Stimulated activated CD8-positive, alpha-beta memory T cell treated with anti-CD3 and anti-CD28 coated beads, Interleukin-7, amount 100 ng/mL, for 48 hours (primary cell): ENCODE measurements at places on chromosomes 11 and 22.

GRCh38 chr22:37088108-37088605, 21.4 kb downstream of the TMPRSS6 start:
- no peak for DNase-seq

GRCh38 chr11:24587635-24588034, 90.8 kb downstream of the LUZP2 start:
- DNase-seq: no peak

DNA sequence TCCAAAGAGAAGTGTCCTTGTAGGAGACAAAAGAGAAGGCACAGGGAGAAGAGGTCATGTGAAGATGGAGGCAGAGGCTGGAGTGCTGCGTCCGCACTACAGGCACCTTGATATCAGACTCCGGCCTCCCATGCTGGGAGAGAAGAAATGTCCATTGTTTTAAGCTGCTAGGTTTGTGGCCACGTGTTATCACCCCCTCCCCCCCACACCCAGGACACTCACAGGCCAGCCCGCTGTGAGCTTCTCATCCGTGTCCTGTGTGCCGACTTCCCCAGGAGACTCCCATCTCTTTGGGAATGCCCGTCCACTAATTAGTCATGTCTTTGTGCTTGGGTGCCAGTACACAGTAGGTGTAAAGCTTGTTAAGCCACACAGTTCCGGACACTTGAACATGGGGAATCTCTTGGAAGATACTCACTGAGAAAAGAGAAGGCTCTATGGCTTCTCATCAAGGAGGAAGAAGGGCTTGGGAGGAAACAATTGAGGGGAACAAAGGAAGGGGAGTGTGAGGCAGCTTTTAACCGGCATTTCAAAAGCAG, 1234.7 kb downstream of the TBC1D22A start:
- DNase-seq: no peak

DNA sequence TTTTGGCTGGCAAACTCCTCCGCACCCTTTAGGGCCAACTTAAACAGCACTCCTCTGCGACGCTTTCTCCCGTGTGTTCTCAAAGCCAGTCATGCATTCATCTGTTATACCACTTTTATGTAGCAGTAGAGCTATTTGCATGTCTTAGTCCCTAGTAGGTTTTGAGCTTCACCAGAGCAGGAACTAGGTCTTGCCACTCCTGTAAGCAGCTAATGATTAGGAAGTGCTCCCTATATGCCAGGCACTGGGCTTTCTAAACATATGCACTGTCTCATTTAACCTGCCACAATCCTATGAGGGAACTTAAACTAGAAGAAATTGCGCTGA, 180.8 kb downstream of the DBX1 start:
- DNase-seq: no peak

GRCh38 chr22:47250995-47251765, 488.7 kb downstream of the TBC1D22A start:
- DNase-seq: no peak

GRCh38 chr22:23751441-23751996, 607 bp upstream of the ZNF70 start:
- no peak for DNase-seq

DNA sequence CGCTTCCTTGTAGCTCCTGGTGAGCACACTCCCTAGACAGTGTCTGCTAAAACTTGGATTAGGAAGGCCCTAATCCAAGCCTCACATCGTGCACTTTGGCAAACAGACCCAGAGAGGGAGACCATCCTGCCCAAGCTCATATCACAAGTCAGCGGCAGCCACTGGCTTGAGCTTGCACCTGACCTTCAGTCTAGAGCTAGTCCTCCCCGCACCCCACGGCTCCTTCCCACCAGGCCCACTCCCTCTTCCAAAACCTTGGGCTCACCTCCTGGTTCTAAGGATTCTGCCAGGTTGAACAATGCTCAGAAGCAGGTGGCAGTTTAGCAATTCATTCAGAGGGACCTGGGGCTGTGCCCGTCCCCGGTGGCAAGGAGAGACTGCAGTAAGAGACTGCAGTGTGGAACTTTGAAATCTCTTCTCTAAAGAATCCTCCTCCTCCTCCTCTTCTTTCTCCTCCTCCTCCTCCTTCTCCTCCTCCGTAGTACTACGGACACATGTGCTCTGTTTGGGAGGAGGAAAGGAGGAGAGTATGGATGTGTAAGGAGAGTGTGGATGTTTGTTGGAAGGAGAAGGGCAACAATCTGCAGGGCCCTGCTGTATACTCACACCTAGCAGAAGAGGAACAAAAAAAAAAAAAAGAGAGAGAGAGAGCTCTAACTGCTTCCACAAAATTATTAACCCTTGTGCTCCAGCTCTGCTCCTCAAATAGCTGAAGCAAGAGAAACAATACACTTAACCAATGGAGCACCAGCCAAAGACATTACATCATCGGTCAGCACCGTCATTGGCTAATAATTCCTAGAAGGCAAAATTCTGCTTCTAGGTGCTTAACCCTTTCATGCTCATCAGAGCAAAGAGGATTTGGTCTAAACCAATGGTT, 6.0 kb downstream of the SYN3 start:
- DNase-seq: no peak
